ENCODE measurements at places on chromosomes 4 and X.

GRCh38 chr4:81605271-81605670, 133.6 kb upstream of the RASGEF1B start:
- no peak for DNase-seq

DNA sequence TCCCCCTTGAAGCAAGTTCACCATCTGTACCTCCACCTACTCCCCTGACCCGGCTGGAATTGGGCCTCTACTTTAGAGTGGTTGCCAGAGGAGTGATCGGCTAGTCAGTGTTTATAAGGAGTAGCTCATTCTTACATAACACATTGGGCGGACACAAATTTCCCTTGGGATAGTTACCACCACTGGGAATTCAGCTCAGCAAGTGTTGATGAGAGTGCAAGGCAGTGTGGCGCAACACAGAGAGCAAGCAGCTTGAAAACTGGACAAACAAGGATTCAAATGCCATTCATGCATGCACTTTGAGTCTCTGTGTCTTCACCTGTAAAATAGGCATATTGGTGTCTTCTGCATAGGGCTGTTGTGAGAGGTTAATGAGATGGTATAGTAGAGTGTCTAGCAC, 92.7 kb downstream of the STK32B start:
- DNase-seq, result peak; percentile 53

GRCh38 chrX:29297171-29297800, 710.0 kb downstream of the IL1RAPL1 start:
- DNase-seq, result no peak

GRCh38 chr4:70946939-70947338, 44.8 kb downstream of the MOB1B start:
- no peak for DNase-seq

DNA sequence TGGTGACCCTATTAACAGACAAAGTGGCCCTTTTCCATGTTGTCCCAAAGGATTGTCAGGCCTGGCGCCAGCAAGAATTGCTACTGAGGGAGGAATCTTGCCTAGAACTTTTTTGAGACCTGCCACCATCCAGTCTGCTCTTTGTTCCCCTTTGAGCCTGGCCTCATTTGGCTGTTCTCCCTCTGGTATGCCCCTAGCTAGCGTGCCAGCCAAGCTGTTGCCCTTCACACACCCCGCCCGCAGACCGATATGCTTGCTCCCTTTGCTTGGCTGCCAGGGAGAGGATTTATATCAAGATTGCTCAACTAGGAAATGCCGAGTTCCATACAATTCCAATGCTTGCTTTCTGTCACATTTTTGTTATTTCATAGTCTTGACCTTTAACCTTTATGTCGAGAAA, 24.4 kb downstream of the IGSF1 start:
- no peak for DNase-seq
